HT1080 (cell line): ENCODE measurements at places on chromosomes 2 and 18. TPM values are rescaled to one million over a fixed set of nuclear protein-coding genes. Genes with fewer than 3 reads are reported as not detected.

The CD8A gene
- total RNA-seq = not detected in 2 replicates

DNA sequence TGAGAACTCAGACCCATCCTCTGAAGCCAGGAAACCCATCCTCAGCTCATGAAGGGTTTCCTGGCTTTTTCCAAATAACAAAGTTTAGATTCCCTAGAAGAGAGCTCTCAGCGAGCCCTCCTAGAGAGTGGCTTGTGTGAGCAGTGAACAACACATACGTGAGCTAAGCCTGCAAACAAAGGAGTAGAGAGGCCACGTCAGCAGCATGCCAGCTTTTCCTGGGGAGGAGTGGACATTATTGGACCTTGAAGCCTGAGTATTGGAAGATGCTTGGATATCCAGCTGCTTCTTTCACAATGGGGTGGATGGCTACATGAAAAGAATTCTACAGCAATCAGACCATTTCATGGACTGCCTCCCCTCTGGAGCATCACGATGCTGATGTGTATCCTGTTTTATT, 21.1 kb downstream of the KIF5C start:
- no peak for DNase-seq

DNA sequence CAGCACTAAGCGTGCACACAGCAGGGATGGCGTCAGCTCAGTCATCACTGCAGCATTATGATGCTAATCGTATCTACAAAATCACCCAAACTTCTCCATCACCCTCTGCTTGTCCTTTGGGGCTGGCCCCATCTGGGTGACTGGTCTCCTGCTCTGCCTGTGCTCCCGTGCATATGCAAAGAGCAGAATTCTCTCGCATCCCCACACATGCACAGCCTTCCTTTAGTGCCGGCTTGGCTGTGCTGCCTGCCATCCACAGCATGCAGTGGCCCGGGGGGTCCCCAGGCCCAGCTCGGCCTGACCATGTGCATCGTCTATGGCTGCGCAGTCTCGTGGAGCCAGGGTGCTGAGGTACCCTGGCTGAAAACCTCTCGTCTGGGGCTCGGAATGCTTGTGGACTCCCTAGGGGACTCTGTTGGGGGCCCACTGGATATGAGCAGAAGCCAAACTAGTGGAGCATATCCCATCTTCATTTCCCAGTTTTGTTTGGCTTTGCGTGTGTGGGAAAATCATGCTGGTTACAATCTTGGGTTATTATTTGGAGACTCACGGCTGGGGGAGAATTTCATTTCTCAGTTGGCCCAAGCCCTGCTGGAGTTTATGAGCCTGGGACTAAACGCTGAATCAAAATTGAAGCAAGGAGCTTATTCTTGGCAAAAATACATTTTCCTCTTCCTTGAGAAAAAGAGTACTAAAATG, 70.9 kb upstream of the HS6ST1 start:
- no peak for DNase-seq

DNA sequence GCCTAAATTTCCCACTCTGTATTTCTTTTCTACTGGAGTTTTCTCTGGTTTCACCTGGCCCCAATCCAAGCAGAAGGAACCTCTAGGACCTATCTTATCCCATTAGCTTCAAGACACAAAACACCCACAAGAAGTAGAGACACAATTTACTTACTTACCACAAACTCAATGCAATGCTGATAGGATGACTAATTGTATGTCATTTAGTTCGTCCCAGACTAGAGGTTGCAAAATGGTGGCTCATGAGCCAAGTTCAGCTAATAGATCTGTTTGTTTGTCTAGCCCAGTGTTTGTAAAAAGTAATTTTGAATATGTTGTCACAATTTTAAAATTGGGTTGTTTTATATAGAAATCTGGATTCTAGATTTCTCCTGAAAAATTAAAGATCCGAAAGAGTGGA, 34.7 kb upstream of the ZSWIM2 start:
- DNase-seq = no peak
